Activated CD4-positive, alpha-beta T cell treated with anti-CD3 and anti-CD28 coated beads, Interleukin-2, amount 10 ng/mL, durations not matched to agents 24 days and 14 days (primary cell): ENCODE measurements at places on chromosomes 5 and 9. TPM values are rescaled to one million over a fixed set of nuclear protein-coding genes. Genes with fewer than 3 reads are reported as not detected.
A peak's percentile ranks its signal among the peaks of the same experiment; 100 is the strongest.

- peak; percentile 96 for DNase-seq
These were observed 17.3 kb upstream of the ODF2 start for GRCh38 chr9:128438343-128439109.

The GTF3C5 gene
- total RNA-seq: 85.4 and 92.3 TPM in 2 replicates

GRCh38 chr9:112502175-112502946 lies 15.7 kb downstream of the KIAA1958 start:
- no peak for DNase-seq

The FOXD4L4 gene
- total RNA-seq: not detected in 2 replicates

The MEGF10 gene
- total RNA-seq: not detected in 2 replicates

- DNase-seq: no peak
These were observed 126.7 kb downstream of the MED10 start for GRCh38 chr5:6251565-6252102.

- DNase-seq: no peak
These were observed 7.9 kb upstream of the WDR41 start for GRCh38 chr5:77499973-77500372.

GRCh38 chr5:172564188-172564587 lies 76.9 kb upstream of the NEURL1B start:
- no peak for DNase-seq

DNA sequence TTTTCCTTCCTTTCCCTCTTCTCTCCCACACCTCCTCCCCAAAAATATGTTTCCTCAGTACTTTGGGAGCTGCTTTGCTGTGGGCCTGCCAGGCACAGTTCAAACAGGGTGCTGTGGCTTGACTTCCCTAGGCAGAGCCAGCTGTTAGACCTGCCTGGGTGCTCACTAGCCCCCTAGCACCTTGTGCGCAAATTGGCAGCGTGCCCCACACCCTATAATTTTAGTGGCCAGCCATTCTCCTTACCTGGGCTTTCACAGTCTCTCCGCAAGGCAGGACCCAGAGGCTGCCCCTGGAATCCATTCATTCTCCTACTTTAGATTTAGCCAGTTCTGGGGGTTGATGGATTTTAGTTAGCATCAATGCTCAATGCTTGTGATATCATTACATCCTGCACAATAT lies 72.3 kb downstream of the ANGPTL2 start:
- no peak for DNase-seq

- no peak for DNase-seq
These were observed 40.9 kb downstream of the ABLIM3 start for GRCh38 chr5:149182241-149182640.
